Thyroid gland (tissue), 4 donors: ENCODE measurements at places on chromosomes 3 and 15.

DNA sequence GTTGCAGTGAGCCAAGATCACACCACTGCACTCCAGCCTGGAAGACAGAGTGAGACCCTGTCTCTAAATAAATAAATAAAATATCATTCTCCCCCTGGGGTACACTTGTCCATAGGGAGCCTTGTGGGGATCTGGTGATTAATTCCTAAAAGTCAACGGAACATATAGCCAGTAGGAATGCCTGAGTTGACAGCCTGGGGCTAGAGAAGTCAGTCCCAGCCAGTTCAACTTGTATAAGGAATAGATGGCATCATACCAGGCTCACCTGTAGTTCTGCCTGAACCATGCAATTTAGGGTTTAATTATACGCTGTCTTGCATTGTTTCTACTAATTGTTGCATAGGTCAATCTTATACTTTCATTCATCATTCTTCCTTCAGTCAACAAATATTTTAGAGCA, 5.9 kb upstream of the BOC start:
- DNase-seq = no peak

DNA sequence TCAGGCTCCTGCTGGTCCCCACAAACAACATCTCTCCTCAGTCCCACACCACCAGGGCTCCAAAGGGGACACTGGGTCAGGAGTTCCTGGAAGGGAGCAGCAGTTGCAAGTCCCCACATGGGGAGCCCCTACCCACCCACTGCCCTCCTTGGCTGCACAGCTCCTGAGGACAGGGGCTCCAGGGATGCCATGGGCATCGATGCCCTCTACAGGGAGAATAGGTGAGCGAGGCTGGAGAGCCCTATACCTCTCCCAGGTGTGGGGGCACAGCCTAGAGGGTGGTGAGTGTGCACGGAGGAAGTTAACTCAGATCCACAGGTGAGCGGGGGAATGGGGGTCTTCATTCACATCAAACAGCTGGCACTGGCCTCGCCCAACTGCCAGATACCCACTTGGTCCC, 141.2 kb upstream of the LINGO1 start:
- no peak for DNase-seq

DNA sequence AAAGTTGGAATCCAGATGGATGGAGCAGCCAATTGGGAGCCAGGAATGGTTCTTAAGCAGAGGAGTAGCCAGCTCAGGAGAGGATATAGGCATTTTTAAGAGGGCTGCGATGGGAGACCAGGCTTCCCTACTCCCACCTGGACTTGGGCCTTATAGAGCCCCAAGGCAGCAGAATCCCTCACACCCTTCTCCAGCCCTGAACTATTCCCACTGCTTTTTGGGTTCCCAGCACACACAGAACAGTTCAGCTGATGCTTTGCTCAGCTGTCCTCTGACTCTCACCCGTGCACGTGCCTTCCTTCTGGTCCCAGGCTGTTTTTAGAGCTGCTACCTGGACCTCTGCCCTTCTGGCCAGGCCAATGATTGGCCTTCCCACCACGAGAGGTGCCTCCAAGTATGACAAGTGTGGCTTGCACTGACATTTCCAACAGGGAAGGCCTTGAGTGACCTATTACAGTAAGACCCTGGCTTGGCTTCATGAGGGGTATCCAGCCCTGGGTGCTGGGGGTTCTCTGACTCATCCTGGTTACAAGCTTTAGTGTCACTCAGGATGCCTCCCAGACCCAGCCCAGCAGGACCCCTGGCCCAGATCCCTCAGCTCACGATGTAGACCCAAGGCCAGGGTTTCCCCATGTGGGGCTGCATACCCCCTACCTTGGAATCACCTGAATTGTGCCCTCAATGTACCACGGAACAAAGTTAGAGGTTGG, 25.2 kb downstream of the NOX5 start:
- DNase-seq = no peak

- DNase-seq = no peak
Measured at GRCh38 chr15:86829245-86829644, 749.6 kb downstream of the AGBL1 start.

DNA sequence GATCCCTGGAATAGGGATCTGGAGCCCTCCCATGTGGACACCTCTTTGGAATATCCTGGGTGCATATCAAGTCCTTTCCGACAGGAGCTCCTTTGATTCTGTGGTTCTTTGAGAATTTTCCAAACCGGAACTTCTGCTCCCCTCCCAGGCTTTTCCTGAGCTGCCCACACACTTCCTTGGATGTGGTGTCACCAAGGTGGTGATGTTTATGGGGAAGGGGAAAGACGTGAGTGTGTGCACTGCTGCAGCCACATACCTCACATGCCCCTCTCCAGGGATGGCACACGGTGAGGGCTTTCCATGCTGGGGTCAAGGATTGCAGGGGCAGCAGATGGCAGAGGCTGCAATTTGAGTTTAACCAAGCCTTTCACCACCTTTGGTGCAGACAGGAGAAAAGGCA, 27.9 kb upstream of the PSTPIP1 start:
- DNase-seq = no peak

- DNase-seq = no peak
Measured at GRCh38 chr3:52065264-52065756, 8.9 kb upstream of the DUSP7 start.

- DNase-seq = no peak
Measured at GRCh38 chr15:39074341-39074985, 506.4 kb upstream of the THBS1 start.

GRCh38 chr3:4984511-4984864, 5.3 kb downstream of the BHLHE40 start:
- no peak for DNase-seq

DNA sequence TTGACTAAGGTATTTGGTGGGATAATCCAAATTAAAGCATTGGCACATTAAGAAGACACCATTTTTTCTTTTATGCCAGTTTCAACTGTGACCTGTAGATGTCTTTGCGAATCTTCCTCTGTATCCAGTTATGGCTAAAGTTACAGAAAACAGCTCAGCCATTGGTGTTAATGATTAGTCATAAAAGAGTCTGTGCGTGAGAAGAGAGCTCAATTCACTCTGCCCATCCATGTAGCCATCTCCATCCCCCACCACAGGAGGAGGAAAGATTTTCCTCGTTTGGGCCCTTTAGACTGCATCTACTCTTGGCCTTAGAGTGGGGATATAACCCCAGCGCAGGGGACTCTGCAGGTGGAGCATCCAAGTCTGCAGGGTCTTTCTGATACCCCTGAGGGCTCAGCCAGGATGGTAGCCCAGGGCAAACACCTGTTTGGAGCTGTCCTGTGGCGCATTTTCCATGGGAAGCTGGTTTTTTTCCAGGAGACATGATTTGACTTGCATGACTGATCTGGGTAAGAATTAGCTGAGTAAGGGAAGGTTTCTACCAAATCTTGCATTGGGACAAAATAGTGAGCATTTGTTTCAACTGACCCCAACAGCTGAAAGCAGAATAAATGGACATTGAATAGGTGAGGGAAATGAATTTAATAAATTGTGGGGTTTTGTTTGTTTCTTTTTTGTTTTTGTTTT, 29.5 kb downstream of the NANOGP8 start:
- no peak for DNase-seq

DNA sequence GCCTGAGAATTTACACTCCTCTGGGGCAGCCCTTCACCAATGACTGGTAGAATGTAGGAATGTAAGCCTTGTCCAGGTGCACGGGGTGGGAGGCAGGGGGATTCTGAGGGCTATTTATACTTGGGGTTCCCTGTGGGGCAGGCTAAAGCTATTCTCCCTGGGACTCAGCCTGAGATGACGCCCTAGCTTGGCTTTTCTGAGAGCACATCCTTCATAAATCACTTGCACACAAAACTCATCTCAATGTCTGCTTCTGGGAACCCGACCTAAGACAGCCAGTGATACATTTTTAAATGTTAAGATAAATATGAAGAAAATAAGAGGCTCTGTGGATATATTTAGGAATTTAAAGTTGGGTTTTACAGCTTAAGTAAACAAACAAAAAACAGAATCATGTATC, 16.6 kb downstream of the TMEM158 start:
- no peak for DNase-seq

GRCh38 chr15:100784493-100785180, 95.0 kb upstream of the ALDH1A3 start:
- no peak for DNase-seq

GRCh38 chr15:92907896-92908712, 8.0 kb downstream of the CHD2 start:
- peak; percentile 48 for DNase-seq

DNA sequence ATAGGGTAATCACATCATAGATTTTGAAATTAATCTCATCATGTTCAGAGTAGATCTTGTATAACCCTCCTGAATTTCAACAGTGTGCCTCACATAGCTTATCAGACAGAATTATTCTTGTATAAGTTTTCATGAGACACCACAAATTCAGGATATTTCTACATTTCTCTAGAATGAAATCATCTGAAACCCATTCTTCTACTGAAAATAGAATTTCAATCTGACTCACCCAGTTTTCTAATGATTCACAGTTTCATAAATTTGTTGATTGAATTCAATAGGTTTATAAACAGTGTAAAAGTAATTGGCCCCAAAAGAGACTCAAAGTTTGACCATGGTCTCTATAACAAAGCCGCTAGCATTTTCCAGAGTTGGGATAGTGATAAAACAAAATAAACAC, 1082.6 kb upstream of the EPHA6 start:
- DNase-seq = no peak

DNA sequence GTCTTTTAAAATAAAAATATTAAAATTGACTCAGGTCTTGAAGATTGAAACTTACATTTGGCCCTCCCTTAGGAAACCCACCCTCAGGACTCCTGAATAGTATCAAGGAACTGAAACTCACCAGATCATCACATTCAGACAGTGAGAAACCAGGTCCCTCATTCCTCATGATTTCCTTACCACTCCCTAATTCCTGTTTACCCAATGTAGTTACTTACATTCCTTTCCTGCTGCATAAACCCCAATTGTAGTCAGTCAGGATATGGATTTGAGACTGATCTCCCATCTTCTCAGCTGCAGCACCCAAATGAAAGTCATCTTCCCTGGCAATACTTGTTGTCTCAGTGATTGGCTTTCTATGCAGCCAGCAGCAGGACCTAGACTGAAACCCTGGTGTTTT, 8.6 kb downstream of the ATP13A4 start:
- DNase-seq = no peak

DNA sequence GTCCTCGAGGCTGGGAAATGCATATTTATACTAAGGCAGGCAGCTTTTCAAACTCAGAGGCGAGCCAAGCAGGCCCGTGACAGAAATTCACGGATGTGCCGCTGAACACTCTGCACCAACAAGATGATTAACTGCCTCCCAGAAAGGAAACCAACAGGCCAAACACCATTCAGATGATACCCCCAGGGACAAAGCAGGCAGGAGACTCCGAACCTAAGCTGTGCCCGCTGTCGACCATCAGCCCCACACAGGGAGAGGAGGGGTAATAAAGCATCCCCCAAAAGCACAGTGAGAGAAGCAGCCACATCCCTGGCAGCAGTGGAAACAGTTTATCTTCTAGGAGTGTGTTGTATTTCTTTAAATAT, 31.8 kb downstream of the ADAMTS17 start:
- DNase-seq = no peak

GRCh38 chr3:58317811-58318210, 11.5 kb downstream of the HTD2 start:
- DNase-seq = no peak

DNA sequence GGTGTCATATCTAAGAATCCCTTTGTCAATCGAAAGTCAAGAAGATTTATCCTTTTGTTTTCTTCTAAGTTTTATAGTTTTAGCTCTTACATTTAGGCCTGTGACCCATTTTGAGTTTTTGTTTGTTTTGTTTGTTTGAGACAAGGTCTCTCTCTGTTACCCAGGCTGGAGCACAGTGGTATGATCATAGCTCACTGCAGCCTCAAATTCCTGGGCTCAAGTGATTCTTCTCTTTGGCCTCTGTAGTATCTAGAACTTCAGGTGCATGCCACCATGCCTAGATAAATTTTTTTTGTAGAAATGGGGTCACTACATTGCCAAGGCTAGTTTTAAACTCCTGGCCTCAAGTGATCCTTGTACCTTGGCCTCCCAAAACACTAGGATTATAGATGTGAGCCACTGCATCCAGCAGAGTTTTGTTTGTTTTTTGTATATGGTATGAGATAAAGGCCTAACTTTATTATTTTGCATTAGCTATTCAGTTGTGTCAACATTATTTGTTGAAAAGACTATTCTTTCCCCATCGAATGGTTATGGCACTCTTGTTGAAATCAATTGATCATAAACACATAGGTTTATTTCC, 5.8 kb upstream of the MYO5C start:
- DNase-seq = no peak

DNA sequence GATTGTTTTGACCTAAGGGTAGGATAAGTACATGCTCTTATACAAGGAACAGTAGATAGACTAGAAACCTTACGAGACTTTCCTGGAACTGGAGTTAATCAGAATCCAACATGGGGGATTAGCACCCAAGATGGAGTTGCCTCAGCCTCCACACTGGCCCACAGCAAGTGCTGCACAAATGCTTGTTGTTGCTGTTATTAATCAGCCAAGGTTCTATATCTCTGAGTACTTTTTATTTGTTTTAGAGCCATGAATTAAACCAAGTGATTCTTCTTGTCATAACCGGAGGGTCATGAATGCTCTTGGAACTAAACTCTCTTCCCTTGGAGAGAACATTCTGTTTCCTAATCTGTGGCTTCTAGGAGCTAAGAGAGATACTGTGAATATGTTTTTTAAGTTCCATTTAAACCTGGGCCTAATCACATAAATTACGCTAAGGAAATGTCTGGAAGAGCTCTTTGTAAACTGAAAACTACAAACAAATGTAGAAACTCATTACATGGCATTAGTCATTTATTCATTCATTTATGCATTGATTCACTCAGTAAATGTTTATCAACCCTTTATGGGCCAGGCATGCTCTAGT, 5.7 kb upstream of the IL16 start:
- no peak for DNase-seq

DNA sequence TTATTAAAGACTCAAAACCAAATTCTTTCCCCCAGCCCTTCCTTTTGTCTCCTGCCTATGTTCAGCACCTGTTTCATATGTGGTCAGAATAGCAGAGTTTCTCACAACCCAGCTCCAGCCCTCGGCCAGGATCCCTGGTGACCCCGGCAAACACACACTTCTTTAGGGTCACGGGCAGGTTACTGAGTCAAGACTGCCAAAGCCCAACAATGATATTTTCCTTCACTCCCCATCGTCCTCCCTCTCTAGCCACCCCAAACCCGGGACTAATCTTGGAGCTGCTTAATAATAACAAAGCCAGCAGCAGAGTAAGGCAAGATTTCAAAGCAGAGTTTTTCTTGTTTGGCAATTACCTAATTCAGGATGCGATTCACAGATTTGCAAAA, 25.5 kb downstream of the RARB start:
- peak; percentile 22 for DNase-seq

DNA sequence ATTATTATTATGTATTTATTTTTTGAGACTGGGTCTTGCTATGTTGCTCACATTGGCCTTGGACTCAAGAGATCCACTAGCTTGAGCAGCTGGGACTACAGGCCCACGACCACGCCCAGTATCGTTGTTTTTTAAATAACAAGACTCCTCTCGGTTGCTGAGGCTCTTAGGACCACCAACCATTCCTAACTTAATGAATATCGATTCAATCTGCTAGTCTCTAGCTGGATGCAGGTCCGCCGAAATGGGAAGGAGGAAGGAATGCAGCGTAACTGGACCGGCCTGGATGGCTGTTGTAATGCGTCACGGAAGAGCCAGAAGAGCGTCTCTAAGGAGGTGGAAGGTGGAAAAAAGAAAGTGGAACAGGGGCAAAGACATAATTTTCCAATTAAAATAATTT, 1.7 kb downstream of the ANXA2 start:
- no peak for DNase-seq

- DNase-seq = no peak
Measured at GRCh38 chr15:31782016-31782783, 248.1 kb upstream of the CHRNA7 start.
